ENCODE measurements at places on chromosomes 11 and 22.

GRCh38 chr11:6646576-6646917 is 9.1 kb downstream of the DCHS1 start:
- DNase-seq = peak; percentile 54

DNA sequence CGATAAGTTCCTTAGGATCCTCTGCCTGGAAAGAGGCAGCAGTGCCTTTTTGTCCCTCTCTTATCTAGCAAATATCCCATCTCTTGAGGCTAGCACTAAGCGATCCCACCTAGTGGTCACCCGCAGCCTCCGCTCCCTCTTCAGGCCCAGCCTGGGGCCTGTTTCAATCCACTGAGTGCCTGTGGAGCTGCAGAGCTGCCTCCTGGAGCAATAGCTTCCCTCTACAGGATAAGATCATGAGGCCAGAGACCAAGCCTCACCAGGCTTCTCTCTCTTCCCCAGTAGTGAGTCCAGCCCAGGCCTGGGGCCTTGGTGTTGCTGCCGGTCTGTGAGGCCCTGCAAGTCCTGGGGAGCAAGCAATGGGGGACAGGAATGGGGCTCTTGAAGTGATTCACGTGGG is 65.8 kb downstream of the SLC22A12 start:
- DNase-seq = no peak

DNA sequence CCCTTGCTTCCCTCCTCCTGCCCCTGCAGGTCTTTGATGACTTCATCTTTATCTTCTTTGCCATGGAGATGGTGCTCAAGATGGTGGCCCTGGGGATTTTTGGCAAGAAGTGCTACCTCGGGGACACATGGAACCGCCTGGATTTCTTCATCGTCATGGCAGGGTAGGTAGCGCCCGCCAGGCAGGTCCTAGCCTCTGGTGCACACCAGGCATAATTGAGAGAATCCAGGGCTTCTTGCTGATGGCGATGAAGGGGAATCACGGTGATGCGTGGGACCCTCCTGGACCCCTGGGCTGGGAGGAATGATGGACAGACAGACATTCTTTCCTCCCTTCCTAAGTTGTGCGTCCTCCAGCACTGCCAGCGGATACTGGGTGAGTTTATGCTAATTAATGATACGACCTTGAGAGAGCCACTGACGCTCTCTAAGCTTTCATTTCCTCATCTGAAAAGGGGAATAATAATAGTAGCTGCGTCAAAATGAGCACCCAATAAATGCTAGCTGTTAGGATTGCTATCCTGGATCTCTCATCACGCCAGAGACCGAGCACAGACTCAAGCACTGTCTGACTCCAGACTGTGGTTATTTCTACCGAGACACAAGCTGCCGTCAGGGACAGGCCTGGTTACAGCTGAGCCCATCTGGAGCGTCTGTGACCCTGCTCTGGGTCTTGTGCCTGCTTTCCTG is 30.1 kb downstream of the CACNA1I start:
- DNase-seq = no peak

- no peak for DNase-seq
These were observed 2.5 kb upstream of the OR51B5 start for GRCh38 chr11:5345831-5346230.

Measured in kidney capillary endothelial cell (primary cell).